Chondrocyte (in vitro differentiated cells): ENCODE measurements at places on chromosomes 7 and 10. TPM values are rescaled to one million over a fixed set of nuclear protein-coding genes. Genes with fewer than 3 reads are reported as not detected.
A peak's percentile ranks its signal among the peaks of the same experiment; 100 is the strongest.

Gene ZNF33B
- total RNA-seq = 6.6 to 12.4 TPM (median 10.5 TPM) in 3 replicates

GRCh38 chr10:78756604-78757343, 312.0 kb upstream of the ZMIZ1 start:
- no peak for DNase-seq

- DNase-seq = no peak
These were observed 10.2 kb downstream of the SSBP1 start for GRCh38 chr7:141748396-141748795.

DNA sequence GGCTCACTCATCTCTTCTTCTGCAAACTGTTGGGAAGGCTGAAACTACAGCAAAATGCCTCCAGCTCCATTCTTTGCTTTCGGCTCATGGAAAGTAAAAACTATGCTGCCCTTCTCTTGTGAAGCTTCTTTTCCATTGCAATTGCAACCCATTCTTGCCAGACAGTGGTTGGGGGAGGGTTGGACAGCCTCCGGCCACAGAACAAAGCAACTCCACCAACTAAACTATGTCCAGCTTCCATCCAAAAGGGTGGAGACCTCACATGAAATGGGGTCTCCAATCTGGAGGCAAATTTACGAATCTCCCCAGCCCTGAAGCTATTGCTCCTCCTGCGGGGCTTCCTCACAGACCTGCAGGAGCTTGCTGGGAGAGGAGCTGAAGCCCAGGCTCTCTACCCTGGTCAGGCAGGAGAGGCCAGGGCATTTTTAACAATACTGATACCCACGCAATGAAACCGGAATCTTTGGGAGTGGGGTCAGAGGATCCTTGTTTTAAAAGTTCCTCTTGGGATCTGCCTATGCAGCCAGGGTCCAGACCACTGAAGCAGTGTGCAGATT, 549 bp downstream of the GPNMB start:
- DNase-seq = no peak

DNA sequence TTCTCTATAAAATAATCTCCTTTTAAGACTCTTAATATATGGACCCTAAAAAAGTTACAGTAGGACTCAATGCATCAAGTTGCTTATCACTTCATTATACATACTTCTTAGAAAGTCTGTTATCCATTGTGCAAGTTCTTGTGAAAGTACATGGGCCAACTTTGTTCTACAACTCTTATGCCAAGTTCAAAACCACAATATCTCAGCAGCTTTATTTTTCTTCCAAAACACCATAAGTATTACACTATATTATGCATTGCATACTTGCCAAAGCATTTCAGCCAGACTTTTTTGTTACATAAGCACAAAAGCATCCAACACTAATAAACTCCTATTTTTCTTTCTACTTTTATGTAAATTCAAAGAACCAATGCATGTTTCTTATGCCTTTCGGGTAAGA, 94.4 kb downstream of the AHR start:
- DNase-seq = no peak

Gene TACC2
- 36.2 to 60.7 TPM (median 56.6 TPM) in 3 replicates for total RNA-seq

DNA sequence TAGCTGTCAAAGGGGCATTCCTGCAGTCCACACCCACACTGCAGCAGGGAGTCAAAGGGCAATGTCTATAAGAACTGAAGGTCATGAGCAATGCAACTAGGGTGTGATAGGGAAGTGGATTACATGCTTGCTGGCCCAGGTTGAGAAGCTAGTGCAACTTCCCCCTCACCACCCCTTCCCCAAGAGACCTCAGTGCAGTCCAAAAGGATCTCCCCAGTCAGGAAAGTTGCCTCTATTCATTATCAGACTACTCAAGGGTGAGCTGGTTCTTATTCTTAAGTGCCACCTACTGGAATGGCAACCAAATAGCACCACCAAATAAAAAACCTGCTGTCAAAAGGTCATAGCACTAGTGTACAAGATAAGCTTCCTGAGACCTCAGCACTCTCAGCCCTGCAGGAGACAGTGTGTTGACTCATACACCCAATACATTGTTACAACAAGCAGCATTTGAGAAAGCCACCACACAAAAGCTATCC, 28.2 kb downstream of the MTERF1 start:
- no peak for DNase-seq

GRCh38 chr7:148662646-148663045, 36.1 kb upstream of the CUL1 start:
- DNase-seq = no peak

DNA sequence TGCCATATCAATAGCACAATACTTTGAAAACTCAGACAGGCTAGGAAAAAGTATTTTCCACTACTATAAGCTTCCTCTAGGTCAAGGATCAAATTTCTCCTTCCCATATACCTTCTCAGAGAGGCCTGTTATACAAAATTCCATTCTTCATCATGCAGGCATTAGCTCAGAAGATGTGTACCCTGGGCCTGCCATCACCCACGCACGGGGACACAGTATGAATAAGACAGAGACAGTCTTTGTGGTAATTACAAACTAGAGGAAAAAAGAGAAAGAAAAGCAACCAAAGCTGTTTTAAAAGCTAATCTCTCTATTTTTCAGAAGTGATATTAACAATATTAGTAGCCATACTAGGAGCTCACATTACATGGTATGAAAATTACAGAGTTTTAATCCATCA, 236.8 kb upstream of the AOAH start:
- DNase-seq = no peak

GRCh38 chr7:111074071-111074747, 16.7 kb upstream of the LRRN3 start:
- no peak for DNase-seq

DNA sequence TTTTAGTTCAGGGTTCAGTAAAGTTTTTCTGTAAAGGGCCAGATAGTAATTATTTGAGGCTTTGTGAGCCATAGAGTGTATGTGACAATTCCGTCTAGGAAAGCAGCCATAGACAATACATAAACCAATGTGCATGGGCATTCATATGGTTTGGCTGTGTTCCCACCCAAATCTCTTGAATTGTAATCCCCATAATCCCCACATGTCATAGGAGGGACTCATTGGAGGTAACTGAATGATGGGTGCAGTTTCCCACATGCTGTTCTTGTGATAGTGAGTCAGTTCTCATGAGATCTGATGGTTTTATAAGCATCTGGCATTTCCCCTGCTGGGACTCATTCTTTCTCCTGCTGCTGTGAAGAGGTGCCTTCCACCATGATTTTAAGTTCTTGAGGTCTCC, 29.9 kb downstream of the SEC61G start:
- no peak for DNase-seq

DNA sequence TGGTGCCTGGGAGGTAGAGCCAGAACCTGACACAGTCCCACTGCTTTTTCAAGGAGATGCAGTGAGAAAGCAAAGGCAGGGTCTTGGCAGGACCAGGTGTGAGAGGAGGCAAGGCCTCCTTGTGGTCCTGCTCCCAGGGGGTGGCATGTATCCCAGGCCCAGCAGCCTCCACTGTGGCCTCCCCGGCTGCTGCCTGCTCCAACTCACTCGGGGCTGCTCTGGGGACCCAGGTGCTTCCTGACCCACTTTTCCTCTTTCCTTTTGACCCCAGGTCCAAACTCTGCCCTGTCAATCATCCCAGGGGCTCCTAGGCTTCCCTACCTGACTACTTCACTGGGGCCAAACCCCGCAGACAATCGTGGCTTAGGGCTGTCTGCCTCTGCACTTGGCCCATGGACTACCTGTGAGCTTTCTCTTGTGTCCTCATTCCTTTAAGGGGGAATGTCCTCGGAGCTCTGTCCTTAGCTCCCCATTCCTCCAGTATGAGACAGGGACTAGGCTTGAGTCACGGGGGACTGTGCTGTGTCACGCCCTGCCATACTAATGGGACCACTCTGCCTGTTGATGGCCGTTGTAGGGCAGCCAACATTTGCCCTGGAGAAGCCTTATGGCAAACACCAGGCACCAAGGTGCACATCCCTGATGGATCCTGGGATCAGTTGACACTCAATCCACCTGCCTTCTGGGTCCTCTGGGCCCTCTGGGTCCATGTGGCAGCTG, 1.1 kb upstream of the AEBP1 start:
- DNase-seq = peak; percentile 55

DNA sequence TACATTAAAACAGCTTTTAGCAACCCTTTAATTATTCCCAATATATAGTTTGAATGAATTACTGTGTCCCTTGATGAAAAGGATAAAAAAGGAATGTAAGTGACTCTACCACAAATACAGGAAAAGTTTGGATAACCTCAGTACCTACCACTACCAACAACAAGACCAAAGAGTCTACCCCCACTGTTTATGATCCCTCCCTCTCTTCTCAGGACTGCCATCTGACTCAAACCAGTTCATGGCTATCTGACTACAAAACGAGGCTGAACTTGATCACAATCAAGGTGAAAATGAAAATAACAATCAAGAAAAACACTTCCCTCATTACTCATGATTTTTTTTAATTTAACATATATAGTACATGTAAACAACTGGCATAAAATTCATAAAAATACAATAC, 108.7 kb downstream of the DPY19L1 start:
- DNase-seq = no peak

DNA sequence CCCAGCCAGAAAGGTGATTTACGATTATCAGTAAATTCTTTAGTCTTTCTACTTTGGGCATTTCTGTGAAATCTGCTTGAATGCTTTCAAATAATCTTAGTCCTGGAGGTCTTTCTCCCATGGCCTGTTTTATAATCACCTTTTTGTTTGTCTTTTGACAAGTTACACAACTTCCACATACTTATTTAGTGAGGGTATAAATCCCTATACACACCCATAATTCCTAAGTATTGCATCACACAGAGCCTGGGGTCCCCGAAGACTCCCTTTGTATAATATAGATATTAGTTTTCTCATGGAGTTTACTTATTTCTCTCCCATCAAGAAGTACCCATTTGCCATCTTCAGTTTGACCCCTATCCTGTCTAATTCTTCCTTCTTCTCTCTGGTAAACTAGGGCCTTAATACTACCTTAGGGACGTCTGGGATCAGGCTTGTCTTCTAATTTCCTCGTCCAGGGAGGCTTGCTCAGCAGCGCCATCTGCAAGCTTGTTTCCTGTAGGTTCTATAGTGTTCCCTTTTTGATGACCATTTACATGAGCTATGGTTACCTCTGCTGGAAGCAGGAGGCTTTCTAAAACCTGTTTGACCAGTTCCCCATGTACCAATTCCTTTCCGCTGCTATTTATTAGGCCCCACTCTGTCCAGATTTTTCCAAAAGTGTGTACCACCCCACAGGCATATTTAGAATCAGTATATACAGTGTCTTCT, 8.1 kb downstream of the DNAH11 start:
- DNase-seq = no peak

Gene SPDYE8
- not detected in 3 replicates for total RNA-seq

GRCh38 chr10:52383088-52383487, 69.0 kb downstream of the DKK1 start:
- no peak for DNase-seq

DNA sequence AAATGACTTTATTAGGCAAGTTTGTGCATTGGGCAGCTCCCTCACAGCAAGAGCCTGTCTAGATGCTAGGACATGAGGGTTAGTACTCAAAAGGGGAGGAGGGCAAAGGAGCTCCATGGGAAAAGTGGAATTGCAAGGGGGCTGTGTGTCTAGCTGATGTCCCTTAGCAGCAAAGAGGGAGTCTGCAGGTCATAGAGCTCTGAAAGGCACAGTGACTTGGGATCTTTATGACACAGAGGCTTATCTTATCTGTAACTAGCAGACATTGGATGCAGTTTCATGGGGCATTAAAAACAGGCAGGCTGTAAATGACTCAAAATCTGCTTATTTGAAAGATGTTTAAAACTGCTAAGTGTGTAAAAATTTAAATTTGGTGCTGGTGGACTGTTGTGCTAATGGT, 556.2 kb upstream of the FZD8 start:
- DNase-seq = no peak

GRCh38 chr7:82615527-82615926, 171.9 kb upstream of the CACNA2D1 start:
- no peak for DNase-seq

- no peak for DNase-seq
These were observed 41.9 kb downstream of the LMTK2 start for GRCh38 chr7:98148607-98149006.

DNA sequence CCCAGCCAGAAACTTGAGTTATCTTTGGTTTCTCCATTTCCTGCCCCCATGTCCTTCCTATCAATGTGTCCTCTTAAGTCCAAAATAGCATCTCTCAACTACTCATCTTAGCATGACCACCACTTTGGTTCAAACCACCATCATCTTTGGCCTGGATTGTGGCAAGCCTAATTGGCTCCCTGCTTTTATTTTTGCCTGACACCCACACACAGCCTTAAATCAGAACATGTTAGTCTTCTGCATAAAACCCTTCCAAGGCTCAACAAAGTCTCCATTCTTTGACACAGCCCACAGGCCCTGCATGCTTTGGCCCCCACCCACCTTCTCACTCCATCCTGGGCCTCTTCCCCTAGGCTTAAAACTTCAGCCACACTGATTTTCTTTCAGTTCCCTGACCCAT, 2.0 kb upstream of the TSPAN14 start:
- DNase-seq = no peak

Gene PON1
- not detected in 3 replicates for total RNA-seq

DNA sequence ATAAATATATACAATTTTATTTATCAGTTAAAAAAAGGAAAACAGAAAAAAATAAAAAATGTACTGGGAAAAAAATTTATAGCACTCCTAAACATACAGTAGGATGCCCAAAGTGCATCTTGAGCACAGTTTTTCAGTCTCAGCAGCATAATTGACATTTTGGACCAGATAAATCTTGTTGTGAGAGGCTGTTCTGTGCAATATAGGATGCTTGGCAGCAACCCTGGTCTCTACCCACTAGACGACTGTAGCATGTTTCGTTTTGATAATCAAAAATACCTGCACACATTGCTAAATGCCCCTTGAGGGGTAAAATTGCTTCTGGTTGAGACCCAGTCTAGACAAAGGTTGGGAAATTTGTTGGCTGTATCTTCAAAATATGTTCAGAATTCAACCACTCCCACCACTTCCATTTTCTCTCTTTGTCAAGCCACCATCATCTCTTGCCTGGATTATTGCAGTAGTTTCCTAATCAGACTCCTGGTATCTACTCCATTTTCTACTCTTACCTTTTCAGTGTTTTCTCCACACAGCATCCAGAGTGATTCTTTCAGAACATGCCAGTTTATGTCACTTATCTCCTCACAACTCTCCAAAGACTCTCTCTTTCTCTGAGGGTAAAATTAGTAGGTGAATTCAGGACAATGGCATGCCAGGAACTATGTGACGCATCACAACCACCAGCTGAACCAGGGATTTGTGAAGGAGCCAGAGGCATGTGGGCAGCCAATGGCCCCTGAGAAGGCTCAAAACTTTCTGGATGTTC, 91.4 kb downstream of the GPR85 start:
- DNase-seq = no peak

DNA sequence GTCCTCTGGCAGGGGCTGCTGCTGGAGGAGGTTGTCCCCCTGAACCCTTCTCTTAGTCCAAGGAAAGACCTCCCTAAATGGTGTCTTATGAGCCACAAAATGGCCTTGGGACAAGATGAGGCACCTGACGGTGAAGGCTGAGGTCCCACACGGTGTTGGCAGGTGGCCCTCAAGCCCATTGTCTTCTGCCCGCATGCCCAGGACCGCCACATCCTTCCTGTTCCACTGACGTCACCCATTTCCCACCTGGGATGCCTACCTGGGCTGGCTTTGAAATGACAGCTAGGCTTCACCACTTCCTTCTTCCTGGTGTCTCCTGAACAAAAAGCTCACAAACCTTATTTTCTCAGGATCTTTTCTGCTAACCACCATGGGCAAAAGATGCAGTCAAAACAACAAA, 2.1 kb upstream of the DMBT1 start:
- no peak for DNase-seq
